NCI-H1694 treated with DMSO at 0.1 percent for 48 hours (cell line): ENCODE measurements at places on chromosomes 12 and 14.
A peak's percentile ranks its signal among the peaks of the same experiment; 100 is the strongest.

- DNase-seq: no peak
Measured at GRCh38 chr14:77849711-77850110, 49.8 kb downstream of the ADCK1 start.

DNA sequence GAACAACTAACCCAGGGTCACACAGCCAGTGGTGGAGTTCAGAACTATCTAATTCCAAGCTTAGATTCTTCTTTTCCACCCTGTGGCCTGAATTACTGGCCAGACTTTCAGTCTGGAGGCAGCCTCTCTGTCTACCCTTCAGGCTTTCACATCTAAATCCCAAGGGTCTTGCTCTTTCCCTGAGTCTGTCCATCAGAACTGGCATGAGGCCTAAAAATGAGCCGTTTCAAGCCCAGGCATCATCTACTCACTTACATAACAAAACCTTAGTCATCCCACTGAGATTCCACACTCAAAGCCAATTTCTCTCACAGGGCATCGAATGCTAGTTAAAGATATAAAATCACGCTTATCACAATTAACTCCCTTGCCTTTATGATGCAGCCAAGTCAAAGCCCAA lies 1.3 kb upstream of the PTGDR start:
- no peak for DNase-seq

GRCh38 chr14:40345334-40345733 lies 913.1 kb upstream of the FBXO33 start:
- no peak for DNase-seq

- DNase-seq: no peak
Measured at GRCh38 chr12:75888874-75889613, 142.5 kb downstream of the PHLDA1 start.

GRCh38 chr12:115191342-115191741 lies 507.4 kb upstream of the TBX3 start:
- no peak for DNase-seq

GRCh38 chr12:68975811-68976210 lies 42.8 kb upstream of the CPM start:
- DNase-seq: no peak

- no peak for DNase-seq
Measured at GRCh38 chr14:68367536-68367935, 425.3 kb downstream of the ZFP36L1 start.

DNA sequence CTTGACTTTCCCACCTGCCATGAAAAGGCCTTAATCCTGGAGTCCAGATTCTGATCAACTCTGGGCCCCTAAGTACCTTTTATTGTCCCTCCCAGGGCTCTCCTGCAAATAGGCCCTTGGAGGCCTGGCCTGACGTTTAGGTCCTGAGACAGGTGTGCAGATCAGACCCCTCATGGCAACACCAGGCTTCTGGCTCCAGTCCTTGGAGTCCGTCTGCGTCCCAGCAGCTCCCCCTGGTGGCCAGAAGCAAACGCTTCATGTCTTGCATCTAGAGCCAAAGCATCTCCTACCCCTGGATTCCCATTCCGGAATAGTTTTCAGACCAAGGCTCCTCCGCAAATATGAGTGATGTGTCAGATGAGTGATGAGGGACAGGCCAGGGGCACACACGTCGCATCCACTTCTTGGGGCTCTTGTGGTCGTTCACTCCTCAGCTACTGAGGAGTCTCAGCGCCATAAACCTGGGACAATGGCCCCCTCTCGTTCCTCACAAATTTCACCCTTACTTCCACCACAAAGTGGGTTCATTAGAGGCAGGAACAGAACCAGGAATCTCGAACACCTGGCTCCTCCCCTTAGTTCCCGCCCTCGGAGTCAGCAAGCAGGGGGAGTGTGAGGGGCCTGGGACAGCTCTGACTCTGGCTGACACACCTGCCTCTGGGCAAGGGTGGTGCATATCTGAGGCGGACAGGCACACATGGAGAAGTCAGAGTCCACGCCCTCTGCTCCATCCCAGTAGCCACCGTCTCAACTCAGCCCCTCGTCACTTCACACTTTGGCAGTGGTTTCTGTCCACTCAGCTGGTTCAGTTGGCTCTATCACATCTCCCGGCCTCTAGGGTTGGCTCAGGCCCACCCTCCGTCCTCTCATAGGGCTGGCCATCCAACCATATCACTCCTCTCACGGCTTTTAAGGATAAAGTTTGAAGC lies 77.9 kb upstream of the PWP1 start:
- peak; percentile 39 for DNase-seq

DNA sequence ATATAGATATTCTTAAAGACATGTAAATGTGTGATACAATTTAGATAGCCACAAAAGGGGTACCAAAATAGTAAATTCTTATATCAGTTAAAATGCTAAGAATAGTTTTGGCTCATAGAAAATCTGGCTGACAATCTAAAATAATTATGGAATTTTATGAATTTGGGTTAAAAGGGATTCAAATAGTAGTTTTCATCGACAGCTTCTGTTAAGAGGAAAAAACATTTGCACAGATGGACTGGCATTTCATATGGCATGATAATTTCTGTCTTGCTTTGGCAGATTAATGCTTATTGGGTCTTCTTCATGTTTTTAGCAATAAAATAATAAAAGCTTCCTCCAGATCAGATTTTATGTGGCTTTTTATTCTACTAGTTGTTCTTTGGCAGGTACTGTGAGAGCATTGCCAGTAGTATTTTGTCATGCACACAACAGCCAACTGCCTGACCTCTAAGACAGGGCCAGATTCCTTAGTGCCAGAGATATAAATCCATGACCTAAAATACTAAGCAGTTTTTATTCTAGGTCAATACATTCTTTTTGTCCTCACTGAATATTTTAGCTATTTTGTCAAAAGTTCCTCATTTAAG lies 9.1 kb downstream of the ABCD2 start:
- no peak for DNase-seq

- DNase-seq: no peak
Measured at GRCh38 chr12:18462442-18462841, 201.1 kb downstream of the PIK3C2G start.

DNA sequence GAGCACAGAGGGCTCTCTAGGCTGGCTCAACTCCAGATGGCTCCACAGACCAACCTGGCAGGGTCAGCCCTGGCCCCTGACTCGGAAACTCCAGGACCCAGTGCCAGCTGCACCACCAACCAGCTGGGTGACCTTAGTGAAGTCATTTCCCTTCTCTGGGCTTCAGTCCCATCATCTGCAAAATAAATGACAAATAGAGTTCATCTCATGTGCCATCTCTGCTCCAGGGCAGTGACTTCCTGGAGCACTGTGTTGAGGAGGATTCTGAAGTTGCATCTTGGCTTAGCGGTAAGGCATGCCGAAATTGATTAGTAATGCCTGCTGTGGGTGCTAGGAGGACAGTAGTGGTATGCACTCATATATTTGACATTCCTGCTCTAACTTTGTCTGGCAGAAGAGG lies 31.5 kb downstream of the DTX1 start:
- DNase-seq: no peak

- DNase-seq: no peak
Measured at GRCh38 chr12:32567296-32567674, 111.8 kb upstream of the DNM1L start.

DNA sequence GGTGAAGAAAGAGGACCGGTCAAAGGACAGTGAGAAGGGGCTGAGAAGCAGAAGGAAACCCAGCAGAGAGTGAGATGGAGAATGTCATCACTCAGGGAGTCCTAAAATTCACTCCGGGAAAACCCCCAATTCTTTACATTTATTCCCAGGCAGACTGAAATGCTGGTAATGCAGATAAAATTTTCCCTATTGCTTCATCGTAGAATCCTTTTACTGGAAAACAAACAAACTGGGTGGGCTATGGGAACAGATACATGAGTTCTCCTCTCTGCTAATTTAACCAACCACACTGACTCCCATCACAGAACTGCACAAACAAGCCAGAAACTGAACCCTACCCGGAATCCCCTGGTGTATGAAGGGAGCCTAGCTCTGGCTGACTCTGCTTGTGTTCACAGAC lies 20.9 kb downstream of the HEBP1 start:
- no peak for DNase-seq

DNA sequence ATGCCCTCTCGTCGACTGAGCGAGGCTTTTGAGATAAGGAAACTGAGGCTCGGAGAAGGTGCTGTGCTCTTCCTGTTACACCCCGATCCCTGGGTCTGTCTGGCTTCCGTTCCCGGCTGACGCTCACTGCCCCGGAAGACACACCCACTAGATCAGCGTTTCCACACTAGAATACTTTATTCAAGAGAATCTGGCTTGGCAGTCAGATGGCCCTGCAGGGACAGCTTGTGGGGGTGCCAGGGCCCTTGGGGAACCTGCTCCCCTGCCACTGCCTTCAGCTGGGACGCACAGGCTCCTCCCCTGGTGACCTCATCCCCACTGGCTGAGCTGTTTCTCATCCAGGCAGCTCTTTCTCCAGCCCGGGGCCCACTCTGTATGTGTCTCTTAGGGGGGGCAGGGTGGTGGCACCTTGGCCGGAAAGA lies 13.7 kb downstream of the PGF start:
- DNase-seq: no peak
